A549 treated with RU486 at 1 μM for 4 hours (cell line): ENCODE measurements at places on chromosomes 5 and 9. TPM values are rescaled to one million over a fixed set of nuclear protein-coding genes. Genes with fewer than 3 reads are reported as not detected.

ZBED3 gene
- 3.3 to 4.0 TPM (median 3.6 TPM) in 5 replicates for total RNA-seq

ANAPC2 gene
- 21.7 to 38.1 TPM (median 33.0 TPM) in 5 replicates for total RNA-seq

ANKRD18A gene
- total RNA-seq: 4.9 to 11.4 TPM (median 10.5 TPM) in 5 replicates

HTR4 gene
- not detected in 5 replicates for total RNA-seq

PCDHB16 gene
- 0.04 to 0.30 TPM (median 0.07 TPM) in 5 replicates for total RNA-seq

CDC14B gene
- total RNA-seq: 6.8 to 11.6 TPM (median 11.4 TPM) in 5 replicates

C9 gene
- not detected in 5 replicates for total RNA-seq
